Stimulated activated CD4-positive, alpha-beta T cell treated with anti-CD3 and anti-CD28 coated beads, Interleukin-4, amount 100 ng/mL, for 24 hours (primary cell): ENCODE measurements at places on chromosomes 7 and 10.

DNA sequence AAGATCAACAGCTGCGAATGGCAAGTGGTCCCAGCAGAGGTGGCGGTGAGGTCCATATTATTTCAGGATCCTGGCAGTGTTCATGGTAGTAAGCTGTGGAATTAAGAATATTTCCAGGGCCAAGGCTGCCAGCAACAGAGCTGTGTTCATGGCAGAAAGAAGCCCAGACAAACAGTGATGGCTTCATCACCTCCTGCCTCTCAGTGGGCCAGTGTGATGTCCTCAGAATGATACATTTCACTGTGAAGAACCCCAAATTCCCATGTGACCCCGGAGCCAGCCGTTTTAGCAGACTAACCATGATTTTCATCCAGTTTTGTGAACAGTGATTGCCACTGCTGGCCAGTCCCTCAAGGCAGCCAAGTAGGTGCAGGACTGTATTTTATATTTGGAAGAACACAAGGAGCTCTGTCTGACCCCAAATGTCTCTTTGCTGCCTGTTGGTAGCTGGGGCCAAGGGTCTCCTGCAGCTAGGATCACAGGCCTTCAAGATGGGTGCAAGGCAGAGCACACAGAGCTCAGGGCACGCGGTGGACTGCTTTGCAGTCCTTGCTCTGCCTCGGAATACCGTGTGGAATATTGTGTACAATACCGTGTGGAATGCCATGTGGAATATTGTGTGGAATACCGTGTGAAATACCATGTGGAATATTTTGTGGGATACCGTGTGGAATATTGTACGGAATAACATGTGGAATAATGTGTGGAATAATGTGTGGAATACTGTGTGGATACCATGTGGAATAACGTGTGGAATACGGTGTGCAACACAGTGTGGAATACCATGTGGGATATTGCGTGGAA is 132.3 kb upstream of the CHST15 start:
- DNase-seq: no peak

DNA sequence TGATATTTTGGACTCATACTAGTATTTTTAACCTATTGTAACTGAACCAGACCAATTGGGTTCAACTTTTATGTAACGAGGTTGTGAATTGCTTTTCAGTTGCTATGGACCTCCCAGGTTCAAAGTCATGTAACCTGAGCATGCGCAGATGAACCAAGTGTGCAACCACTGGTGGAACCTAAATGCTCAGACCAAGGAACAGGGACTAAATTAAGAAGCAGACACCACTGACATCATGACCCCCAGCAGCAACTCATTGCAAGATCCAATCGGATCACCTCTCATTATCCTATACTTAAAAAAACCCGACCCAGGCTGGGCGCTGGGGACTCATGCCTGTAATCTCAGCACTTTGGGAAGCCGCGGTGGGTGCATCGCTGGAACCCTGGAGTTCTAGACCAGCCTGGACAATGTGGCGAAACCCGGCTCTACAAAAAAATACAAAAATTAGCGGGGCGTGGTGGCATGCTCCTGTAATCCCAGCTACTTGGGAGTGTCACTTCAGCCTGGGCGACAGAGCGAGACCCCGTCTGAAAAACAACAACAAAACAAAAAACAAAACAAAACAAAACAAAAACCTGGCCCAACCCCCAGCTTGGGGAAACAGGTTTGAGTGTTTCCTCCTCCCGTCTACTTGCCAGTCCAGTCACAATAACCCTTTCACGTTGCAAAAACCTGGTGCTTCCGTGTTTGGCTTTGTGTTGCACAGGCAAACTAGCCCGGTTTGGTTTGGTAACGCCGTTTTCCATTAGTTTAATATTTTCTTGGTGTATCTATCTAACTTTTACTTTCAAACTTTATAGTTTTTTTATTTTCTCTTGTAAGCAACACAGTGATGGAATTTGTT is 11.3 kb upstream of the ZNF518A start:
- DNase-seq: no peak

DNA sequence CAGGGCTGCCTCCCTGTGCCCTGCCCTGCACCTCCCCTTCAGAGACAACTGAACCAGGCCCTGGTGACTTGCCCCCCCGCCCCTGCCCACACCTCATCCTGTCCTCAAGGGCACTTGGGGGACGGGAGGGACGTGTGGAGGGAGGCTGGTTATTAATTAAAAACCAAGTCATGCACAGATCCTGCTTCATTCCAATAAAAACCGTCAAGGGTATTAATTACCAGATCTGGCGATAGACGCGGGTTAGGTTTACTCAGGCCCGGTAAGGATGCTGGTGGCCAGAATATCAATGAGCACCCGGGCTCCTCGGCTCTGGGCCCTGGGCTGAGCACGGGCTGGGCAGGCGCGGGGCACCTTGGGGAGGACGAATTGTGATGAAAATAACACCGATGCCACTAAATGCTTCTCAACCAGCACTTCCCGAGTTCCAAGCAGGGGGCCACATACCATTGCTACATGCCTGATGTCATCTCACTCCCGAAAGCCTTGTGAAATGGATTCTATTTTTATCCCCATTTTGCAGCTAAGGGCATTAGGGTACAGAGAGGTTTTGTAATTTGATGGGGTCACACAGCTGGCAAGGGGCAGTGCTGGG is 24.5 kb upstream of the GTF2IRD1 start:
- no peak for DNase-seq

DNA sequence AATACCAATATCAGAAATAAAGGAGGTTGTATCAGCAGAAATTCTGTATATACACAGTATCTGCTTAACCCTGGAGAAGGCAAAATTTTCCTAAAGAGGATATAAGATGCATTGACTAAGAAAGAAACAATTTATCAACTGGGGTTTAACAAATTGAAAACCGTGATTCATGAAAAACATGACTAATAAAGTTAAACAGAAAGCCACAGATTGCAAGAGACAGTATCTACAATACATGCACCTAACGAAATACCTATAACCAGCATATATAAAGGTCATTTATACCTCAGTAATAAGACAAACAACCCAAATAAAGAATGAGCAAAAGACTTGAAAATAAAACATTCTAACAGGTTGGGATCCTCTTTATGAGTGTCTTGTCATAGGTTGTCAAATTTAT is 101.8 kb downstream of the IQUB start:
- DNase-seq: no peak

DNA sequence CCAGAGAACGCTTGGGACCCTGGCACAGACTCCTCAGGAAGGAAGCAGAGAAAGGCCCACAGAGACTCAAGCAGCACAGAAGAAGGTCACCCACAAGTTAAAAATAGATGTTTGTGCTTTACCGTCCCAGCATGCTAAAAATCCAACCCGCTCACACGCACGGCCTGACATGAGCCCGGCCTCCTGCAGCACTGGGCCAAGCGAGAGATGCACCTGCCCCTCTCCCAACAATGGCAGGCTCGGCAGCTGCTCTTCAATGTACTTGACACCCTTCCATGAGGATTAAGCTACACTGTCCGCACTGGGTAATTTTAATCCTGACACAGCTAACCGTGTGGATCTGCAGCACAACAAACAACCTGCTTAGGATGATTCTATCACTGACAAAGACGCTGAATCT is 9.3 kb downstream of the DIP2C start:
- no peak for DNase-seq

DNA sequence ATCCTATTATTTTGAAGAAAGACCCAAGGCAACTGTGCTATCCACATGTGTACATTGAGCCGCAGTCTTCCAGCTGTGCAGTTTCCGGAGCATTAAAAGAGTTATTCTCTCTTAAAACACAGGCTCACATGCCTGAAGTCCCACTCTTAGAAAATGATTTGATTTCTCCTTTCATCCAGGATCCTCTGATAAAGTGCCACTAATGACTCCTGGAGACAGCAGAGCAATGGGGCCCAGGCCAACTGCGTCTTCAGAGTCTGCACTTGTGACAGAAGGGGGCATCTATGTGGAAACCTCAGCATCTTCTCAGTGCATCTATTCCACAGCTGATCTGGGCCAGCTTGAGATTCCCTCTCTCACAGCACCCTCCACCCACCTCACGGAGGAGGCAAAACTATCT is 482.1 kb upstream of the AKR1E2 start:
- no peak for DNase-seq

- no peak for DNase-seq
These were observed 49.0 kb downstream of the NT5C2 start for GRCh38 chr10:103144041-103144440.
